T-helper 17 cell (primary cell): ENCODE measurements at places on chromosomes 4 and X.

- DNase-seq, result no peak
These were observed 710.7 kb upstream of the SLIT2 start for GRCh38 chr4:19540859-19541540.

DNA sequence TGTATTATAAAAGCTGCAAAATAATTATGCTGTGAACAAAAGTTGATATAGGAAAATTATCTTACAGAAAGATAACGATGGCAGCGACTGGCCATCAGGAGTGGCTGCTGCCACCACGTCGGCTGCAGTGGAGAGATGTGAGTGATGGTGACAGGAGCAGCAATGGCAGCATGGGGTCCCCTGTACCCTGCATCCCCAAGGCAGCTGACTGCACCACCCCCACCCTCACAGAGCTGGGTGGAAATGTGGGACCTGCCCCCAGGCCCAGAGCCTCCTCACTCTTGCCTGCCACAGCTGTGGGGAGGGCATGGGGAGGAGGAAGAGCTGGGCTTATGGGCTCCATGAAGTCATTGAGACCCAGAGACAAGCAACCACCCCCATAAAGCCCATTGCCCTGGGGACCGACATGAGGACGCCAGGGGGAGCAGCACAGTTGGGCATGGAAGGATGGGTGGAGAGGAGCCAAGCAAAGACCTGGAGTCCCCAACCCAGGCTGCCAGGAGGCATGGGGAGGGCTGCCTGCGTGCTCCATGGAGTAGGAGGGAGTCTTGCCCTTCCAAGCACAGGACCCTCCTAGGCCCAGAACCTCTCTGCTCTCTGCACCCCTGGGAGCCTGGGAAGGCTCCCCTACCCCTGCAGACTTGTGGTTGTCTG, 1090.5 kb downstream of the PCDH18 start:
- DNase-seq, result no peak

DNA sequence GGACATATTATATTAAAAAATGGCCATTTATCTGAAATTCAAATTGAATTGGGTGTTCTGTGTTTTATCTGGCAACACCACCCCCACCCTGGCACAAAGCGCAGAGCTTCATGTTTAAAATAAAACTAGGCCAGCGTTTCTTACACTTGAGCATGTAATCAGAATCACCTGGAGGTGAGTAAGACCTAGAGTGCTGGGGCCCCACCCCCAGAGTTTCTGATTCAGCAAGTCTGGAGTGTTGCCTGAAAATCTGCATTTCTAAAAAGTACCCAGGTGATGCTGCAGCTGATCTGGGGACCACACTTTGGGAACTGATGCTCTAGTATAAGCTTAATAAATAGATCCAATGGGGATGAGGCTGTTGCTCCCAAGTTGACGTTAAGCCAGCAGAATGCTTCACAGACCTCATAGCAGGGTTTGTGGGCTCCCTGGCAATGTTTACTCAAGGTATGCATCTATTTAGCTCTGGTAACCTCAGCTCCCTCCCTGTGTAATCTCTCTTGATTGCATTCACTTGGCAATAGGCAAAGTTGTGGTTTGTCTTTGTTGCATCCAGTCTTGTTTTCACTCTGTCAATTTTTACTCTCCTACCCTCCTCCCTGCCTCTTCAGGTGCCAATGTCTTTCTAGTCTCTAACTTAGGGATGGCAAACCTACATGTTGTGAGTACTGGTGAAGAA, 99.8 kb upstream of the TEX13D start:
- DNase-seq, result no peak

- no peak for DNase-seq
These were observed 8.9 kb downstream of the EIF4E start for GRCh38 chr4:98919996-98920395.

- no peak for DNase-seq
These were observed 67.8 kb downstream of the GATB start for GRCh38 chr4:151692821-151693673.

GRCh38 chr4:21596521-21596920, 352.1 kb downstream of the KCNIP4 start:
- DNase-seq, result no peak

- DNase-seq, result no peak
These were observed 83.9 kb downstream of the ATXN3L start for GRCh38 chrX:13235930-13236329.

GRCh38 chrX:123884809-123885408, 25.1 kb downstream of the XIAP start:
- DNase-seq, result peak; percentile 7

GRCh38 chr4:95165926-95166524, 382.7 kb downstream of the UNC5C start:
- DNase-seq, result peak; percentile 20

DNA sequence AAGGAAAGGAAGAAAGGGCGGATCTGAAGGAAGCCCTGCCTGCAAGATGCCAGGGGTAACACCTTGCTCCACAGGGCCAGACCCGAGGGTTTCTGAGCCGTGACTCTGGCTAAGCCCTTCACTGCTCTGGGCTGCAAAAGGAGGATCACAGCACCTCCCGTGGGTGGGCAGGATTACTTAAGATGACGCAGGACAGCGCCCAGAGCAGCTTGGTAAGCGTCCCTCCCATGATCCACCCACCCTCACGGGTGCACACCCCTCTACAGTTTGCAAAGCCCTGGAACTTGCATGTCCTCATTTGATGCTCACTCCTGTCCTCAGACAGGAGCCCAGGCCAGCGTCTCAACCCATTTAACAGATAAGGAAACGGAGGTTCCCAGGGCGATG, 64.9 kb downstream of the CRMP1 start:
- no peak for DNase-seq

- no peak for DNase-seq
These were observed 96.4 kb upstream of the HS3ST1 start for GRCh38 chr4:11525085-11525484.

DNA sequence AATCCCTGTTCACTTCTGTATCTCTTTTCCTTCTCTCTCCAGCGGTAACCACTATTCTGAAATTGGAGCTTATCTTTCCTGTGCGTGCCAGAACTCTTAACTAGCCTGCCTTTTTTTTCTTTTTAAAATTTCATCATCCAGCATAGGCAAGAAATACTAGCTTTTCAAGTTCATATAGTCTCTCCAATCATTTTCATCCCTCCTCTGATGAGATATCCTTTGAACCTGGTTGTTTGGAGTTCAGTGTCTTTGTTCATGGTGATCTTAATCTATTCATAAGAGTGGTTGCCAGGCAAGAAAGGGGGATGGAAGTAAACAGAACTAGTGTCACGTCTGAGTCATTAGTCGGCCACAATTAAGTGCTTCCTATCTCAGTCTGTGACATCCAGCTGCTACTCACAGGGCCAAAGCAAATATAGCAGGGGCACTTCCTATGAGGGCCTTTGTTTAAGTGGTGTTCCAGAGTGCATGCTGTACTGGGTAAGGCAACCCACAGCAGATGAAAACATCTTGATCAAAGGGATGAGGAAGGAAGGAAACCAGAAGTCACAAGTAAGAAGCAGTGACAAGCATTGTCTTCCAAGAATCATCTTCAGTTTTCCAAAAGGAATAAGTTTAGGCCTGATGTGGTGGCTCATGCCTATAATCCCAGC, 56.4 kb upstream of the XIAP start:
- peak; percentile 3 for DNase-seq

DNA sequence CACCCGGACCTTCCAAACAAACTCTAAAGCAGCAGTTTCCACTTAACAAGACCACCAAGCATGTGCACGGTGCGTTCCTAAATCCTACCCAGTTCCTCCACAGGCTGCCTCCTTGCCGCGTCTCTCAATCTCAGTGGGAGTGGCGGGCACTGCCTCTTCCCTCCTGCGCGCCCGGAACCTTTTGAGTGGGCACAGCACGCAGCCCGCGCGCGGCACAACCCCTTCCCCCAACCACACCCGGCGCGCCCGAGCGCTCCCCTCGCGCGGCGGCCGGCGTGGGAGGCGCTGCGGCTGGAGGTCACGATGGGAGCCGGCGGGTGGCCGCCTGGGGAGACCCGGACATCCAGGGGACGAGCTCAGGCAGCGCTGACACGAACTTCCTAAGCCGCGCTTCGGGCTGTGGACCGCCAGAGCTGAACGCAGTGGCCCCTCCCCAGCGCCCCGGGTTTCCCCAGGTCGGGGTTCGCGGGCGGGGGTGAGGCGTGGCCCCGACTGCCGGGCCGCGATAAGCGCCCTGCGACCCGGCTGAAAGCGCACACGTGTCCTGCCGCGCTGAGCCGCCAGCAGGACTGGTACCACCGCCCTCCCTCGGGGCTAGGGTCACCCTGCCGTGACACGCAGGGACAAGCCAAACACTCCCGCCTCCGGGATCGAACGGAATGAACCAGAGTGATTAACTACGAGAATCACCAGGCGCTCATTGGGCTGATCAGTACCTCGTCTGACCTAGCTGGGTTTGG, at the start of gene ABCG2:
Gene ABCG2 (minus strand): TSS at position 151 of the 740 bp plus-strand sequence. CDS start 18,644 bp downstream, outside the sequence.
- DNase-seq, result peak; percentile 23

- no peak for DNase-seq
These were observed 221.0 kb upstream of the ANKRD50 start for GRCh38 chr4:124933521-124933920.

DNA sequence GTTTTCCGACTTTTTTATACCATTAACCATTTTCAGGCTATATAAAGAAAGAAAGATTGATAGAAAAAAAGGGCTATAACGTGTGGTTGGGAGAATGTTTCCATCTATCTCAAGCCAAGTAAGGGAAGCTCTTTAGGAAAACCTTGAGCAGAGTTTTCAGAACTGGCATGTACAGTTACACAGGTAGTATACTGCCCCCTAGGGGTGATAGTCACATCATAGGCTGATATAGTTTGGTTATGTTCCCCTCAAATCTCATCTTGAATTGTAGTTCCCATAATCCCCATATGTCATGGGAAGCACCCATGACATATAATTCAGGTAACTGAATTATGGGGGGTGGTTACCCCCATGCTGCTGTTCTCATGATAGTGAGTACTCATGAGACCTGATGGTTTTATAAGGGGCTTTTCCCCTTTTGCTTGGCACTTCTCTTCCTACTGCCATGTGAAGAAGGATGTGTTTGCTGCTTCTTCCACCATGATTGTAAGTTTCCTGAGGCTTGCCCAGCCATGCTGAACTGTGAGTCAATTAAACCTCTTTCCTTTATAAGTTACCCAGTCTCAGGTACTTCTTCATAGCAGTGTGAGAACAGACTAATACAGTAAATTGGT, 186.8 kb downstream of the TMA16 start:
- no peak for DNase-seq

DNA sequence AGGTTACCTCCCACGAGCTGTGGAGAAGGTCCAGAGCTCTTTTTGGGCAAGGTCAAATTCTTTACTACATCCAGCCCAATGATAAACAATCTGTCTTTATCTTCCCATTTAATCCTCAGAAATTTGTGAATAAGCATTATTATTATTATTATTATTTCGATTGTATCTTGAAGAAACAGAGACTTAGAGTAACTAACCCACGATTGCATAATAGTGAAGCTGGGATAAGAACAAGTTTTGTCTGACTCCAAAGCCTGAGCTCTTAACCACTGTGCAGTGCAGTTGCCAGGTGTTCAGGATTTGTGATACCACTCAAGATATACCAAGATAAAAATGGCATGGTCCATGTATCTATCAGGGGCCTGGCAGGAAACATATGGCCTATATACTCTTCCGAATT, 166.5 kb upstream of the LDB2 start:
- DNase-seq, result no peak

- no peak for DNase-seq
These were observed 84.1 kb upstream of the H2AZ1 start for GRCh38 chr4:100034023-100034664.

GRCh38 chr4:177961761-177962380, 519.6 kb upstream of the AGA start:
- no peak for DNase-seq

DNA sequence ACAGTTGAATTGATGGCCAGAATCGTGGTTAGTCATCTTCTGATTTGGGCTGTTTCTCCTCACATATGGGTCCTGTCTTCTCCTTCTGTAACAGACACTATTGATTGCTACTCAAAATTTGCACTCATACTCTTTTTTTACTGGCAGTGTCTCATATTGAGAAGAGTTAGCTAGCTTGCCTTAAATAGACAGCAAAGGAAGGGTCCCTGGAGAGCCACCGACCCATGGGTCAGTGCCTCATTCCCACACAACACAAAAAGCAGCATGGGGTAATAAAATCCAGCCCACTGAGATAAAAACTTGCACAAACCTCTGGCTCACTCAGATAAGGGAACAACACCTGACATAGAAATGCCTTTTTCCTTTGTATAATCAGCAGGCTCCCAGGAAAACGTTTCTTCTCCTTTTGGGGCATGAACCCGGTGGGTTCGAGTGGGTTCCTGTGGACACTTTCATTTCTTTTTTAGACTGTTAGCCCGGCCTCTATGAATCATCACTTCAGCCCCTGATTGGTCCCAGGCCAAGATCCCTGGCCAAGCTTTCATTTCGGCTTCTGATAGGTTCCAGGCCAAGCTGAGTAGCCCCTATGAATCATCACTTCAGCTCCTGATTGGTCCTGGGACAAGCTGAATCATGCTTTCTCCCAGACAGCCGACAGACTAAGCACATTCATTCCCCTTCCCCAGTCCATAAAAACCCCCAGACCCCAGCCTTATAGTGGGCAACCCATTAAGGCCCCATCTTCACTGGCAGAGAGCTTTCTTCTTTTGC, 408.1 kb downstream of the DCAF12L2 start:
- no peak for DNase-seq

- DNase-seq, result no peak
These were observed 3.1 kb downstream of the IL1RAPL1 start for GRCh38 chrX:28590396-28590795.

- no peak for DNase-seq
These were observed 13.6 kb downstream of the TLR6 start for GRCh38 chr4:38842994-38843393.
